NCI-H2081 treated with DMSO at 0.1 percent for 48 hours (cell line): ENCODE measurements at places on chromosomes 4 and X.

GRCh38 chr4:41611881-41612871 lies 74.2 kb downstream of the LIMCH1 start:
- peak; percentile 37 for DNase-seq

DNA sequence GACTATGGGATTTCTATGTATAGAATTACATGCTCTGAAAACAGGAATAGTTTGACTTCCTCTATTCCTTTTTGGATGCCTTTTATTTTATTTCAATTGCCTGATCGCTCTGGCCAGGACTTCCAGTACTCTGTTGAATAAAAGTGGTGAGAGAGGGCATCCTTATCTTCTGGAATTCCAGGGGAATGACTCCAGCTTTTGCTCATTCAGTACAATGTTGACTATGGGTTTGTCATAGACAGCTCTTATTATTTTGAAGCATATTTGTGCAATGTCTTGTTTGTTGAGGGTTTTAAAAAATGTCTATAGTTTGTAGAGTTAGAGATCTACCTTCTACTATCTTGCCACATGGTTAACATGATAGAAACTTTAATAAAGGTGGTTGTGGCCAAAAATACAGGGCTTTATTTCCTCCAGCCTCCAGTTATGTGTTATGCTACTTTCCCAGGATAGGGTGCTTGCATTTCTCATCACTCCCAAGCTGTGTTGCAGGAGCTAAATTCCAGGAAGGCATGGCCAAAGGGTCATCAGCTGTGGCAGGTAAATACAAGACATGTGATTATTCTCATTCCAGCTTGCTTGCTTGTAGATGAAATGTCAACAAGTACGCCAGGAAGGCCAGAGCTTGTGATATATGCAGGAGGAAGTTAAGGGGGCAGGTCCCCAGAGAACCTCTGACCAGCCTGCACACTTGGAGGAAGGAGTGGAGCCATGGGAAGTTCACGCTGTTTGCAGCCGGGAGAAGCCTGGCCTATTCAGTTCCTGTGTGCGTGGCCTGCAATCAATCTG lies 142.4 kb upstream of the CPXCR1 start:
- DNase-seq, result no peak

DNA sequence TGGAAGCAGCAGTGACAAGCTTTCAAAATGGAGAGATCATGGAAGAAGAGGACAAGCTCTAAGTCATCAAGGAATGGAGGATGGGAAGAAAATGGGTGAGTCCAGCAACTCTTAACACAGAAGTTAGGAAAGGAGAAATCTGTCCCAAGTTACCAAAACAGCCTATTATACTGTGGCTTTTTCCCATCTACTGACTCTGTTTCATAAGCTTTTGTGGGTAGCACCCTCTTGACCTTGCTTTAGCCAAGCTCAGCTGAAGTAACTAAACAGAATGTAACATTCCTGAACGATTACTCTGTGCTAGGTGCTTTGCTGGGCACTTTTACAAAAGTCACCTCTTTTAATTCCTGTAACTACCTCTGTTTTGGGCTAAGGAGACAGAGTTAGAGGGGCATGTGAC lies 54.9 kb downstream of the MAP7D2 start:
- no peak for DNase-seq

GRCh38 chrX:16196829-16197228 lies 29.5 kb downstream of the MAGEB17 start:
- DNase-seq, result no peak

DNA sequence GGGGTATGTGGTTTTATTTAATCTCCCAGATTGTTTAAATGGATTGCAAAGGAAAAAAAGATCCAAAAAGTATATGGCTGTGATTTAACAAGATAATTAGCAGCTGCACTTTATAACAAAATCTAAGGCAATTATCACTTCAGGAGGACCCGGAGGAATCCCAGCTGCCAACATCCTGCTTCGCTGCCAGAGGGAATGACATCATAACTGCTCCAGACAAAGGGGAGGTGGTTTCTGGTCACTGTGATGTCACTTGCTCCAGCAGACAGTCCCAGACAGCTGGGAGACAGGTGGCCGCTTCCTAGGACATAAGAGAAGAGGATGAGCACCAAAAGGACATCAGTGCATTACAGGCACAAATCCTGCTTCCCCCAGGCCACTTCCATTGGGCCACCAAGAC lies 371.0 kb downstream of the BCOR start:
- DNase-seq, result no peak

GRCh38 chrX:41607264-41607832 lies 81.4 kb upstream of the GPR34 start:
- DNase-seq, result no peak

- no peak for DNase-seq
Observed at GRCh38 chr4:53208753-53209152, 157.1 kb downstream of the SCFD2 start.

DNA sequence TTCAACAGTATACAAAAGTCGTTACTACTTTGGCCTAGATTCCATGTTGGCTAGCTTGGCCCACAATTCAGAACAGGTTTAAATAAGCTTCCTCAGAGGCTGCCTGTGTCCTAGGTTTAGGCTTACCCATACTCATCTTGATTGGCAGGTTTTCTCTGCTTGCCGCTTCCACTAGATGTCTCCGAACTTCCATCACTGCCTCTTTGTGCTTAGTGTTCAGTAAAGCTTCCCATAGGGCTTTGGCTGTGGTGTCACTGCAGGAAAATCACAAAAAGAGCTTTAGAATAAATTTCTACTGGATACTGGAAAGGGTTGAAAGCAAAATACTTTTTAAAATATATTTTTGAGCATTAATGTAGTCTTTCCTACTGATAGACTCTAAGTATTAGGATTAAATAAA lies 52.4 kb downstream of the SCFD2 start:
- DNase-seq, result no peak

GRCh38 chrX:101619364-101619763 lies 1.6 kb upstream of the ARMCX6 start:
- no peak for DNase-seq

GRCh38 chr4:47617607-47618006 lies 132.5 kb downstream of the ATP10D start:
- DNase-seq, result no peak

DNA sequence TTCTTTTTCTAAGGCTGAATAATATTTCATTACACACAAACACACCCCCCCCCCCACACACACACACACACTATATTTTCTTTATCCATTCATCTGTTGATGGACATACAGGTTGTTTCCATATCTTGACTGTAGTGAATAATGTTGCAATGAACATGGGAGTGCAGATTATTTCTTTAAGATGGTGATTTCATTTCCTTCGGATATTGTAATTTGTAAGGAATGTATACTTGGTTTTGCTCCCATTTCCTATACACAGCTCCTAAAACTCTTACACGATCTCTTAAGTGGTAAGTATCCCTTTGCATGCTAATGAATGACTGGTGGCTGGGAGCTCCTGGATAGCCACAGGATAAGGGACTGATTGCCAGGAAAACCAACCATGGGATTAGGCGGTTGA lies 14.7 kb upstream of the RBMXL3 start:
- no peak for DNase-seq

- no peak for DNase-seq
Observed at GRCh38 chr4:36737691-36738090, 456.3 kb downstream of the DTHD1 start.

- no peak for DNase-seq
Observed at GRCh38 chr4:88738180-88738579, 40.6 kb upstream of the NAP1L5 start.

DNA sequence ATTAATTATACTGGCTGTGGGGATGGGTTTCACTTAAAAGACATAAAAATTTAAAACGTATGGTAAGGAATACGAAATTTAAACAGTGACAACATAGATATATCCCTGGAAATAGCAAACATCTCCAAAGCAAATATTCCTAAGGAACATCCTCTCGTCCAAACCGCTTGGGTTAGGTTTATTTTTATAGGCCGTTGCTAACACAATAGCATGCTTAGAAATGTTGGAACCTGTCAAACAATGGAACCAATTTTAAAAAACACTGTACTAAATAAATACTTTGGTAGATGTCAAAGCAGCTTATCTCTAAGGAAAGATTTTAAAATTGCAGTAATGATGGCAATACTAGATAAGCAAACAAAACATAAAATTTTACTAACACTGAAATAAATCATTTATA lies 45.4 kb downstream of the SEC24D start:
- no peak for DNase-seq

GRCh38 chrX:85622635-85623034 lies 243.2 kb upstream of the POF1B start:
- DNase-seq, result no peak

DNA sequence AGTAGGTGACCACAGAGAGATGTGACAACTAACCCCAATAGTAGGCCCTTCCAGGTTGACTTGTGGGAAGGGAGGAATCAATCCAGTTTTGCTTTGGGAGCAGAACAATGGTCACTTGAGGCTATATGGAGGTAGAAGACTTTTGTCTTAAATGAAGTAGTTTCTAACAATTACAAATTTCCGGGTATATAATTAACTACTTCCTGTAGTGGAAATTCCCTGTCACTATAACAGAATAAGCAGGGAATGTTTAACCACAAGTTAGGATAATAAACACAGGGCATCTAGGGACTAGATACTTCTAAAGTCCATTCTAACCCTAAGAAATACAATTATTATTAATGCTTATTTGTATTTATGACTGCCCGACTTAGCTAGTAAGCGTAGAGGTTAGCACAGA lies 99.0 kb upstream of the TRPC3 start:
- no peak for DNase-seq

GRCh38 chr4:99290848-99291786 lies at the start of gene ADH1A:
Gene ADH1A, minus strand, starts transcription at chr4:99290985. Its CDS starts 71 bp downstream, at chr4:99290914.
- DNase-seq, result no peak

GRCh38 chrX:27731962-27732361 lies 75.8 kb upstream of the MAGEB10 start:
- no peak for DNase-seq

GRCh38 chr4:150436598-150437370 lies 145.2 kb upstream of the MAB21L2 start:
- no peak for DNase-seq

GRCh38 chrX:74187211-74187610 lies 116.8 kb upstream of the ZCCHC13 start:
- DNase-seq, result no peak

DNA sequence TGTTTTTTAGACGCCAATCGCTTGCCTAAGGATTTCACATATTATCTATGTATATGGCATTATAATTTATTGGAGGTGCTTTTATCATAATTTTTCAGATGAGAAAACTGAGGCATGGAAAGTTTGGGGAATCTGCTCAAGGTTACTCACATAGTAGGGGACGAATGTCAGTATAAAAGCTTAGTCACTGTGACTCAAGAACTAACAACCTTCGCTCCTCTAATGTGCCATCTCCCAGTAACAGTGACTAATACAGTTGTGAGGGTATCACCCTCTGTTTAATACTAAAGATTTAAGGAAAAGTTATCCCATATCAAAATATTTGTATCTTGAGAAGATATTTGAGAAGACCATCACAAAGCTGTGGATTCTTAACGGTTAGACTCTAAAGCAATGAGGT lies 353.1 kb upstream of the SPOCK3 start:
- DNase-seq, result no peak

- no peak for DNase-seq
Observed at GRCh38 chr4:3413675-3414420, 27.9 kb upstream of the HGFAC start.

GRCh38 chr4:141458501-141458900 lies 177.9 kb upstream of the IL15 start:
- DNase-seq, result no peak

GRCh38 chr4:158316264-158316663 lies 106.0 kb downstream of the TMEM144 start:
- no peak for DNase-seq

GRCh38 chr4:54495091-54495490 lies 162.7 kb upstream of the KIT start:
- DNase-seq, result no peak

GRCh38 chr4:80308466-80308822 lies 27.1 kb upstream of the CFAP299 start:
- no peak for DNase-seq

- DNase-seq, result no peak
Observed at GRCh38 chr4:6307891-6308290, 38.2 kb downstream of the WFS1 start.

DNA sequence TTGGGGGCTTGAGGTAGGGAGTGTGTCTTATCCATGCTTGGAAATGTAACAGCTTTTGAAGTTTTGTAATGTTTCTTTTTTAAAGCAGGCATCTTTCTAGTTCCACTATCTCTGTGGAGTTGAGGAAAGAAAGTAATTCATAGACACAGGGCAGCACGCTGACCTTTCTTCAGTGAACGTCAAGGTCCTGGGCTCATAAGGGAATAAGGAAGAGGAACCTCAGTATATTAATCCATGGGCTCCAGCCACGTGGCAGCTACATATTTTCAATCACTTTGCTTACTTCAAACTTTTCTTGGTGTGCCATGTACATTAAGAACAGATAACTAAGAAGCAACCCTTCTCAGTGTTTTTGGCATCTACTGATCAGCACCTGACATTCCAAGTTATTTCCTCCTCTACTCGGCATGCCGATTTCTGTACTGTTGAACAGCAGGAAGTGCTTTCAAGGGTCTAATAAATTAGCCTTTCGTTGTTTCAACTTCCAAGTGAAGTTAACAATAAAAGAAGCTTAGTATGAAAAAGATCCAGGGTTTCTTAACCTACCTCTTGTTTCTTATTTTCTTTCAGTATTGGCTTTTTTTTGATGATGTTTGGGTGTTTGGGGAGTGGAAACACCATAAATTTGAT lies 88.2 kb downstream of the SORBS2 start:
- DNase-seq, result no peak

- DNase-seq, result no peak
Observed at GRCh38 chrX:48165241-48165640, 31.4 kb downstream of the SSX5 start.

GRCh38 chrX:154471839-154472684 lies 7.0 kb downstream of the LAGE3 start:
- DNase-seq, result no peak

DNA sequence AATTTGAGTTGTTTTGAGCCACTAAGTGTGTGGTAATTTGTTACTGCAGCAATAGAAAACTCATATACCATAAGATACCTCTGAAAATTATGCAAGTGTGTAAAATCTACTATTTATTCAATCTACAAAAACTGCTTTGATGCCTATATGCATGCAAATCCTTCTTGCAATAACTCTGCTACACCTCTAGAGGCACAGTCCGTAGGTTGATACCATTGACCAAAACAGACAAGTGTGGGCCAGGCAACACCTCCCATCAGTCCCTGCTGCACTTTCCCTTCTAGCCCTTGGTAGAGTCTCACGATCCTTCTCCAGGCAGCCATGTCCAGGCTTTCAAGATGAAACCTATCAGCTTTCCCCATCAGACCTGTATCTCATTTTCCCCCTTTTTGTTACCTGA lies 48.8 kb upstream of the FAM9A start:
- DNase-seq, result no peak

- DNase-seq, result peak; percentile 40
Observed at GRCh38 chr4:40747207-40747835, 2.4 kb upstream of the NSUN7 start.

DNA sequence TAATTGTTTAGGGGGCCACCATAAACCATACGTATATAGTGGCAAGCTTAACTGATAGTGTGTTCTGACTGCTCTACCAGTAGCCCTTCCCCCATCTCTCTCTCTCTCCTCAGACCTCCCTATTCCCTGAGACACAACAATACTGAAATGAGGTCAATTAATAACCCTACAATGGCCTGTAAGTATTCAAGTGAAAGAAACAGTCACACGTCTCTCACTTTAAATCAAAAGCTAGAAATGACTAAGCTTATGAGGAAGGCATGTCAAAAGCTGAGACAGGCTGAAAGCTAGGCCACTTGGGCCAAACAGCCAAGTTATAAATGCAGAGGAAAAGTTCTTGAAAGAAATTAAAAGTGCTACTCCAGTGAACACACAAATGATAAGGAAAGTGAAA lies 78.0 kb downstream of the PRDM5 start:
- no peak for DNase-seq
